ENCODE measurements at places on chromosomes 12 and 14. TPM values are rescaled to one million over a fixed set of nuclear protein-coding genes. Genes with fewer than 3 reads are reported as not detected.
A peak's percentile ranks its signal among the peaks of the same experiment; 100 is the strongest.

The FOXN4 gene
- not detected for total RNA-seq

The PMCH gene
- total RNA-seq = not detected

The ITGA7 gene
- 307 TPM for total RNA-seq

The CLSTN3 gene
- 43.8 TPM for total RNA-seq

The A2M gene
- total RNA-seq = 942 TPM

The GYS2 gene
- 0.27 TPM for total RNA-seq

DNA sequence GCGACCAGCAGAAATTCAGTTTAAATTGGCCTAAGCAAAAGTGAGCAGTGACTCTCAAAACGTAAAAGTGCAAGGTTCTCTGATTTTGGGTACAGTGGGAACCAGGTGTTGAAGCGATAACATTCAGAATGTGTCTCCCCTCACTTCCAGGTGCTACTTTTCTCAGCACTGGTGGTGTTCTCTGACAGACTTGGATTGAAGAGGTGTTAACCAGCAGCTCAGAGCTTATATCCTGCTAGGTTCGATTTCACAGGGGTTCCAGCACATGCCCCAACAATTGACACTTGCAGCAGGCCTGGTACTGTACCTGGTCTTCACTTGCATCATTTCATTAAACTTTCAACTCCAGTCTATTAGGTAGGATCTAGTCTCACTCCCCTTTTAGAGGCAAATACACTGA lies 680.2 kb downstream of the VRK1 start:
- no peak for DNase-seq

DNA sequence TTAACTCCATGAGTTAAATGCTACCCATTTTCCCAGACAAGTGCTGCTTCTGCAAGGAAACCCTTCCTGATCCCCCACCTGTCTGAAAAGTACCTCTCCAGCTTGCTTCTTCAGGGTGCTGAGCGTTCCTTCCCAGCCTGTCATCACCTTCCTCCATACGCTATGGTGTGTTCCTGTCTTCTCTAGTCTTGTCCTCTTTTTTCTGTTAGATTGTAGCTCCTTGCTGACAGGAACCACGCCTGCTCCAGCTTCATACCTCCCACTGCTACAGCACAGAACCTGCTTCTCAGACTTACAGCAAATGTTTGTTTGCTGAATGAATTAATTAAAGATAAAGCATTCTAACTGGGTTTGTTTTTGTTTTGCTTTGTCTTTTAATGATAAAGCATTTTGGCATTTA lies 39.1 kb downstream of the ERH start:
- no peak for DNase-seq

- no peak for DNase-seq
Observed at GRCh38 chr12:95942101-95942523, 302 bp downstream of the CCDC38 start.

- peak; percentile 67 for DNase-seq
Observed at GRCh38 chr14:96268431-96269358, 12.7 kb downstream of the BDKRB1 start.

GRCh38 chr12:125634813-125635212 lies 569.6 kb downstream of the AACS start:
- no peak for DNase-seq

DNA sequence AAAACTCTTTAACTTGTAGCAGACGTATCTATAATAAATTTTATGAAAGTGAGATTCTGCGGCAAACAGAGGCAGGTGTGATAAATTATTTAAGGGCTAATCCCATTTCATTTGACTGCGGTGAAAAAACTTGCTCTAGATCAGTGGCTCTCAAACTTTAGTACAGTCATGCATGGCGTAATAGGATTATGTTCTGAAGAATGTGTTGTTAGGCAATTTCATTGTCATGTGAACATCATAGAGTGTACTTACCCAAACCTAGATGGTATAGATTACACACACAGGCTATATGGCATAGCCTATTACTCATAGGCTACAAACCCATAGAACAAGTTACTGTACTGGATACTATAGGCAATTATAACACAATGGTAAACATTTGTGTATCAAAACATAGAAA lies 83.7 kb downstream of the HEATR5A start:
- DNase-seq = no peak

DNA sequence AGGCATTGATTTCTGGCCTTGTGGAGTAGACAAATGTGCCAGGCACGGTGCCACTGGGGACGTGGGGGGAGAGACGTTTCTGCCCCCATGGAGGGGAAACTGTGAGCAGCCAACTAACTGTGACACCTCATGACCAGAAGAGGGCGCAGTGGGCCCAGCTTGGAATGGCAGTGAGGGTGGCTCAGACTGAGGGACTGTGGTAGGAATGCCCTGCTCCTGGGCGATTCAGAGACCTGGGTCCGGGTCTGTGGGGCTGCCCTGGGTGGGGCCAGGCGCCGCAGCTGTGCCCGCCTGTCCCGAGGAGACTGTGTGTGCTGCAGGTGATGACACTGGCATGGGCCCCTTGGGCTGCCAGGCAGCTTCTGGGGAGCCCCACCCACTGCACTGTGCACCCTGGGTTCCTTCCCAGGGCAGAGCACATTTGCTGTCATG lies 60.6 kb downstream of the SLC25A47 start:
- DNase-seq = peak; percentile 80

DNA sequence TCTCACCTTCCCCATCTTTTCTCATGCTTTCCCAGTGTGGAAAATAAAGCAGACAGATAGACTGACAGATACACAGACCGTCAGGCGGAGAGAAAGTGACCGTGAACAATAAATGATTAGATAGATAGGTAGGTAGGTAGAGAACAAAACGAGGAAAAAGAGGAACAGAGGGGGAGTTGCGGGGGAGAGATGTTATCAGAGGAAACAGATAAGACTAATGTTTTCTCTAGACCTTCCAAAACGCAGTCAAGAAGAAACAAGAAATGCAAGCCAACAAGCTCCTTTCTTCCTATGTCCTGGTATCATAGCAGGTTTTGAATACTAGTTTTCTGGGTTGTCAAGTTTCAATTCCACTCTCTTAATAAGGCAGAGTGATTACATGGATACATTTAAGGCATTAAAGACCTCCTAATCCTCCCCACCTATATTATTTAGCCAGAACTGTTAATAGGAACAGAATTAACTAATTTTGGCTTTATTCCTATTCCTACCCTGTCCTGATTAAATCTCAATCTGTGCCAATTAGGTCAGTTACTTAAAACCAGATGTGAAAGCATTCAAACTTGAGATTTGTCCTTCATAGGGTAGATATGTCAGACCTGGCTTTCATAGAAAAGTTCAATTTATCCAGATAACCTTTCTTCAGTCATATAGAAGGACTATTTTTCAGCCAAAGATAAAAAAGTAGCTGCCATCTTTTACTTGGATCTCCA lies 89.0 kb upstream of the PTPRR start:
- DNase-seq = no peak

GRCh38 chr12:106118-106591 lies 39.6 kb downstream of the IQSEC3 start:
- DNase-seq = peak; percentile 49

DNA sequence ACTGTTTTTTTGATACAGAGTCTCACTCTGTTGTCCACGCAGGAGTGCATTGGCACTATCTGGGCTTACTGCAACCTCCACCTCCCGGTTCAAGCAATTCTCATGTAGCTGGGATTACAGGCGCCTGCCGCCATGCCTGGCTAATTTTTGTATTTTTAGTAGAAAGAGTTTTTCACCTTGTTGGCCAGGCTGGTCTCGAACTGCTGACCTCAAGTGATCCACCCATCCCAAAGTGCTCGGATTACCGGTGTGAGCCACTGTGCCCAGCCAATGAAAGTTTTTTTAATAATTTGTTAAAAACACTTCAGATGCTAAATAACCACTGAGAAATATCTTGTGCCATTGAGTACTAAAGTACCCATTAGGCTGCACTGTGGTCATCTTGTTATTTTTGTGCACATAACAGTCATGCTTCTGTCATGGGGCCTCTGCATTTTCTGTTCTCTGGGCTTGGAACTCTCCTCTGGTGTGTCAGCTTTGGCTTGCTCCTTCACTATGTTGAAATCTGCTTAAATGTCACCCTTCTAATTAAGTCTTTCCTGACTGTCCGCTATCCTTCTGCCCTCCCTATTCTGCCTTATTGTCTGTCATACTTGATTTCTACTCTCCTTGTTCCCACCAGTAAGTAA lies 105.1 kb downstream of the KTN1 start:
- no peak for DNase-seq

- DNase-seq = peak; percentile 53
Observed at GRCh38 chr12:1928439-1929121, 10.1 kb upstream of the CACNA2D4 start.

DNA sequence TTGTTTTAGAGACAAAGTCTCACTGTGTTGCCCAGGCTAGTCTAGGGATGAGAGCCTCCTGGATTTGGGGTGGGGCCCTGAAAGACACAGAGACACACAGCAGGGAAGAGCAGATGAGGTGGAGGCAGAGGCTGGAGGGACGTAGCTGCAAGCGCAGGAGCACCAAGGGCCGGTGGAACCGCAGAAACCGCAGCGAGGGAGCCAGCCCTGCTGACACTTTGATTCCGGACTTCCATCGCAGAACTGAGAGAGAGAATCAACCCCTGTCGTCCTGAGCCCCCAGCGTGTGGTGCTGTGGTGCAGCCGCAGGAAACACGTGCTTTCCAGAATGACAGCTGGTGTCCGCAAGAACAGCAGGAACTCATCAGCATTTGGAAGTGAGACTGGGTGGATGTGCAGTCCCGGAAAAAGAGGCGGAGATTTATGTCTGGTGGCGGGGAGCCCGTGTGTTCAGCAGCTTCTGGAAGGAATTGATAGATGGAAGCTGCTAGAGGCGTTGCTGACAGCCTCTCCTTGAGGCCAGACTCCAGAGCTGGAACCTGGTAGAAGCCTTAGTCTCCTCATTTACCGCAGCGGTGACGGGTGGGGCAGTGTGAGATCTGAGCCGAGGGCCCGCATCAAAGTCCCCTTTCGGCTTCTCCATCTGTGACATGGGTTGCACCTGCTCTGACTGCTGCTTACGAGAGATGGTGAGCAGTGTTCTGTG lies 21.9 kb upstream of the KLC1 start:
- peak; percentile 86 for DNase-seq

GRCh38 chr14:71591231-71591630 lies 341.0 kb upstream of the RGS6 start:
- DNase-seq = no peak

GRCh38 chr12:65800937-65801336 lies 23.3 kb upstream of the HMGA2 start:
- no peak for DNase-seq

DNA sequence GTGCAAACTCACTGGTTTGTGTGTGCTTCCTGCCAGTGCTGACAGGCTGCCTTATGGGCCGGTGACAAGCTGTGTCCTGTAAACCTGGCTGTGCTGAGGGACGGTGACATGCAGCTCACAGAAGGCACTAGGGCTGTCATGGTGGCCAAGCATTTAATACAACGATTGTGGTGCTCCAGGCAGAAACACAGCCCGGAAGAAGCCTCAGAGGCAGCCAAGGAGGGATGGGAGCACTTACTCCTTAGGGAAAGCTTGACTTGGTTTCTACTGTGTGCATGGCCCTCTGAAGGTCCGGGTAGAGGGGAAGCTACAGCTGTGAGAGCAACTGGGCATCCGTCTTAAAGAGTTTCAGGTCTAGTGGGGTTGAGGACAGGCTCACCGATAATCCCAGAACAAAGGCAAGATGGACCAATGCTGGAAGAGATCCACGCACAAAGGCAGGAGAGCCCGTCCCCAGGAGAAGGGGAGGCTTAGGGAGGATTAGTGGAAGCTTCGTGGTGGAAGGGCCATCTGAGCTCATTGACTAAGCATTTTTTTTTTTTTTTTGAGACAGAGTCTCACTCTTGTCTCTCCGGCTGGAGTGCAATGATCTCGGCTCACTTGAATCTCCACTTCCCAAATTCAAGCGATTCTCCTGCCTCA lies 10.7 kb upstream of the MCRS1 start:
- DNase-seq = no peak

DNA sequence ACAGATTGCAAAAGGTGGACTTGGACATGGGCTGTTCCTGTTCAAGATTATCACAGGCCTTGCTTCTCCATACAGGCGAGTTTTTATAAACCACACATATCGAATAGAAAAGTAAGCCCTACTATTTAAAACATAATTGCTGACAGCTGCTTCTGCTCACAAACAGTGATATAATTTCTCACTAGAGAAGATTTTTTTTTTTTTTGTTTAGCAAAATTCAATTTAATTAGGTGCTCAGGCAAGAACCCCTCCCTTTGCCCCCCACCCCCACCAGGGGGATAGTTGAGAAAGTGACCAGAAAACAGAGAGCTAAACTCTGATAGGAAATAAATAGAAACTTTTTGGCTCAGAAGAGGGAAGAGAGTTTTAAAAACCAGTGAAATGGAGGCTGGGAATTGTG lies 132.8 kb upstream of the CRY1 start:
- DNase-seq = no peak

GRCh38 chr14:93954516-93954830 lies 21.9 kb downstream of the ASB2 start:
- DNase-seq = no peak

DNA sequence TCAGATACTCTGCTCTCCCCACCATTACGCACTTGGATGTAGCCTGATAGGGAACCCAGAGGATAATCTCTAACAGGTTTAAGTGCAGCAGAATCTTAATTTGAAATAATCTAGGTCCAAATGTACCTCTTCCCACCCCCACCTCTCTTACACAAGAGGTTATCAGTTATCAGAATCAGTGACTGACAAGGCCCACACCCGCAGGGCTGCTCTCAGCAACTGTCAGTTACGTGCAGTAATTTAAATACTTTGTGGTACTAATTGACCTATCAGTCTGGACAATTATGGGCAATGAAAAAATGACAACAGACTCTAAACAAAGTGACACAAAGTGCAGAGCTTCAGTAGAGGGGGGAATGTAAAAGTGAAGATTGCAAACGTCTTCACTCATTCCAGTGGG lies 74.0 kb downstream of the CLIP1 start:
- no peak for DNase-seq

DNA sequence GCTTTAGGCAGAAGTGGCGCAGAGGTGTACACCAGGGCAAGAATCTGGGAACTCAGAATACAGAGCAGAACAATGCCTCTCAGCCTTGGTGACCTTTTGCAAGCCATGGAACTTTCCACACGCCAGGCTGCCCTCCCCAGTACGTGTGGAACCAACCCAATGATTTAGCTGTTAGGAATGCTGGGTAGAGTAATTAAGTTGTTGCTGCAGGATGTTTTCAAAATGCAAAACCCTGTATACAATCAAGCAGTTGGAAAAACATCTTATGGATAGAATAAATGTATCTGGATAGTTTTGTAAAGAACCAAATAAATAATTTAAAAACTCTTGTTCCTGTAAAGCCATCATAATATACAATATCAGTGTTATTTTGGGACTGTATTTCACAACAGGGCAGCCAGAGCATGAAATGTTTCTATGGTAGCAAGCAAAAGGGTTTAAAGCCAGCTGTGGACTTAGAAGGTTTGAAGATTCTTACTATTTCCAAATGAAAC lies 19.4 kb downstream of the PPP1R36 start:
- peak; percentile 70 for DNase-seq

- no peak for DNase-seq
Observed at GRCh38 chr12:133226690-133227089, 9.0 kb downstream of the ANHX start.
